Fibroblast of skin of left biceps (primary cell): ENCODE measurements at places on chromosomes 4 and X.

DNA sequence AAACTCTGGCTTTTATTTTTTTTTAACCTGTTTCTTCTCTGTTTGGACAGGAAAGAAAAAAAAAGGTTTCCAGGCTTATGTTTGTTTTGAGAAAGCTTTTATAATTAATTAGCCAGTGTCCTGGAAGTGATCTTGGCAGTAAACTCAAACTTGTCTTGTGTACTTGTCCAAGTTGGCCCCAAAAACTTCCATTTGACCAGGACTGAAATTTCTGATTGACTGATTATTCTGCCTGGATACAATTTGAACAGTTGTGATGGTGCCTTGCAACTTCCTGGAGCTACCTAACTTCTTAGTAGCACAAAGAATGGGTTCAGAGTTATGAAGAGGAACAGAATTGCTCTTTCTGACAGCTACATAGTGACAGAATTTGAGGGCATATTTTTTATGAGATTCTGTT lies 62.0 kb downstream of the SLC4A4 start:
- DNase-seq, result no peak

- DNase-seq, result no peak
These were observed 31.6 kb upstream of the CT47C1 start for GRCh38 chrX:119041175-119041574.

DNA sequence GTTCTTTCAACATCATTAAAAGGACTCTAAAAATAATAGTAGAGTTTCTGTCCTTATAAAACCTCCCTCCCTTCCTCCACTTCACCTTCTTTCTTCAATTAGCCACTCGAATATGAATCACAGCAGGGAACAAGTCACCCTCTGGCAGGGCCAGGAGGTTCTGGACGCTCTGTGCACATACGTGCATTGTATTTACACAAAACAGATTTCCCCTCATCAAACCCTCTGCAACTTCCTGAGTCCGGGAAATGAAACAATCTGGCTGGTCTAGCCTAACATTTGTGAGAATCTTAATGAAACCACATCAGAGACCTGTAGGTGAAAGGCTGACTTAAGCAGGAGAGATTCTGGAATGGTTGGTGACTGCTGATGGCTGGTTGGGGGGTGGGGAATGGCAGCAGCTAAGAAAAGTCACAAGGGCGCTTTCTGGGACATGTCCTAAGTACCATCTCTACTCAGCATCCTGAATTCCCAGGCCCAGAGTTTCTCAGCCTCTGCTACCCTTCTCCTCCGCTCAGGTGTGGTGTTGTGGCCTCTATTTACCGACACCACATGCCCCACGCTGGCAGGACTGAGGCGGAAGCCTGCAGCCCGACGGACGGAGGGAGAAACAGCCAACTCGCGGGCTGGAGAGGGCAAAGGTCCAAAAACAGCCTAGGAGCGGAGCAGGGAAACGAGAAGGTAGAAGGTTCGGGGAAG lies 1.0 kb downstream of the ZDHHC9 start:
- no peak for DNase-seq

GRCh38 chr4:116058129-116058528 lies 944.7 kb upstream of the NDST4 start:
- DNase-seq, result no peak

- no peak for DNase-seq
These were observed 17.0 kb downstream of the LAMP2 start for GRCh38 chrX:120452131-120452530.

GRCh38 chr4:2068566-2068965 lies 9.4 kb downstream of the NAT8L start:
- no peak for DNase-seq

GRCh38 chr4:17544831-17545234 lies 29.9 kb downstream of the CLRN2 start:
- no peak for DNase-seq

- DNase-seq, result no peak
These were observed 95.7 kb downstream of the RBMX2 start for GRCh38 chrX:130497531-130497930.

GRCh38 chr4:99090481-99091215 lies 2.1 kb upstream of the ADH5 start:
- no peak for DNase-seq

- DNase-seq, result no peak
These were observed 379.6 kb downstream of the IL15 start for GRCh38 chr4:142016031-142016430.

DNA sequence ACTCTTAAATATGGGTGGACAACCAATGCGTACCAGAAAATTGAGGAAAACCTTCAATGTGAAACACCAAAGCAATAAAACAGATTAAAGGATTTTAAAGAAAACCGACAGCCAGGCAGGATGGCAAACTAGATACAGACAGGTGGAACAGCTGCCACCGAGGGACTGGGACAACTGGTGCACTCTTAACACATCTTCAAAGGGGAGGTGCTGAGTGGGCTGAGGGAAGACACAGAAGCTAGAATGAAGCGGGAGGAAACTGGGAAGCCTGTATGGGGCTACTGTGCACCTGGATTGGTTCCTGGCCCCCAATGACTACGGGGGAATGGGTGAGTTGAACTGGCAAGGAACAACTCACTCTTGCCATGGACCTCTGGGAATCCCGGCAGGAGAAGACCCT lies 20.7 kb downstream of the ZNF280C start:
- no peak for DNase-seq

DNA sequence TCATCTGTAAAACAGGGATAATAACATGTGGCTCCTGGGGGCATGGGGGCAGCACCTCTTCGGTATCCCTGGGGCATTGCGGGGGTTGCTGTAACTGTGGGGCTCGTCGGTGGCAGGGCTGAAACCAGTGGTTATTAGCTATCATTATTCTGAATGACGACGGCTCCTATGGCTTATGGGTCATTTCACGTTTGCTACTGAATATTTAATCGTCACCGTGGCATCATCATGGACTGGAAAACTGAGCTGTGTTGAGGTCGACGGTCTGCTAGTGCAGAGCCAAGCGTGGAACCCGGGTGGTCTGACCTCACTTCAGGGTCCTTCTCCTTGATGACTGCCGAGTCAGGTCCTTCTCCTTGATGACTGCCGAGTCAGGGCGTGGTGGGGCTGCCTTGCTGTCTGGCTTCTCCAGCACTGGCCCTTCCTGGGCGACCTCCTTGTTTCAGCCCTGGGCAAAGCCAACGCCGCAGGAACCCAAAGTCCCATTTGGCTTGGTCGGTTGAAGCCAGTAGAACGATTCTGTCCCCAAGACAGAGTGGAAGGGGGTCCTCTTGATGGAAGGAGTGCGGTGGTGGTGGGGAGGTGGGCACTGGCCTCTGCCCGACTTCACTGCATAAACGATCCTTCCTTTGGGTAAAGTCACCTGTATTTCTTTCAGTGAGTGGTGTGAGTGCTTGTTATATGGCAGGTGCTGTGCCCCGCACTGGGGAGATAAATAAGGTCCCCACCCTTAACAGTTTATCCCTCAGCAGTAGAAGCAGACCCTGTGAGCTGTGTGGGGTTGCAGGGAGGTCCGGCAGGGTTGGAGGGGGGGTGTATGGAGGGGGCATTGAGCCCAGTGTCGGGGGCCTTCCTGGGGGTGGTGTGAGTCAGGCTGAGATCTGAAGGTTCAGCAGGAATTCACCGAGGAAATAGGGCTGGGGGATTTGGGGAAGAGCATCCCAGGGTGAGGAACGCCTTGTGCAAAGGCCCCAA lies 40.8 kb downstream of the PSAPL1 start:
- no peak for DNase-seq

GRCh38 chr4:65971686-65972085 lies 301.4 kb upstream of the EPHA5 start:
- no peak for DNase-seq

DNA sequence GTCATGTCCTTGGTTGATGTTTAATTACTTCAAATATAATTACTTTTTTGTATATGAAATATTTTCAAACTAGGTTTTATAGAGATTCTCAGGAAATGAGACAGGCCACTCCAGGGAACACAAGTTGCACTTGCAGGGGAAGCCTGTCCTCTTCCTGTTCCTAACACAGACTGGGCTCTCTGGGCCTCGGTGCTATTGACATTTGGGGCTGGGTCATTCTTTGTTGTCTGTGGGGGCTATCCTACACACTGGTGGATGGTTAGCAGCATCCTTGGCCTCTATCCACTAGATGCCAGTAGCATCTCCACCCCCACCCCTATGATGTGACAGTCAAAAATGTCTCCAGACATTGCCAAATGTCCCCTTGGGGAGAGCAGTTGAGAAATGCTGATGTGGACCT lies 49.3 kb upstream of the MAP3K15 start:
- no peak for DNase-seq

GRCh38 chr4:48958582-48958981 lies 27.5 kb upstream of the CWH43 start:
- no peak for DNase-seq

GRCh38 chrX:30181353-30181752 lies 34.0 kb upstream of the MAGEB2 start:
- no peak for DNase-seq

DNA sequence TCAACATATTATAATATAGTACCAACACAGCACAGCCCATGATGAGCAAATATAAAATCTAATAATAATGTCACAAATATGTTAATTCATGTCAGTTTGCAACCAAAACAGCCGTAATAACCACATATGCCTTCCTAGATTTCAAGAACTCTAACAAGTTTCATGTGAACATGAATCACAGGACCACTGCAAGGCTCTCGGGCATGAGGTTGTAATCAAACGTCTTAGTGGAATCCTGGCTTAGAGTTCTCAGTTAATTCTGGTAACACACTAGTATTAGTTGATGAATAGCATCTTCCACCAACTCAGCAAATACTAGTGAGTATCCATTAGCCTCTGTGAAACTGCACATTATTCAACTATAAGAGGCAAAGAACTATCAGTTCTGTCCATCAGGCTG lies 379.3 kb upstream of the TENM3 start:
- no peak for DNase-seq

DNA sequence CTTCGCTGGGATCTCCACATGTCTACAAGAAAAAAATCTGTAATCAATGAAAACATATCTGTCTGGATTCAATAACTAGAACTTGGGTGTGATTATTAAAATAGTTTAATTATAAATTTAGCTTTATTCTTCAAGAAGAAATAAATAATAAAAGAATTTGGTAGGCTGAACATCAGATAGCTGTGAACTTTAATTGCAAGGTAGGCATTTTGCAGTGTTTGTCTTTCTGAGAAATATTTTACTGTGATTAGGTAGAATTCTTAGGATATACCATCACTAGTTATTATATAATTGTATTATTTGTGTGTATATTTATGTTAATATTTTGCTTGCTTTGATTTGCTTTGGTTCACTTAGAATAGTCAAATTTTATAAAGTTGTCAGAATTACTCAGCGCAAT lies 409.4 kb downstream of the PCDH18 start:
- no peak for DNase-seq

GRCh38 chr4:75995727-75996126 lies 5.0 kb upstream of the SDAD1 start:
- peak; percentile 19 for DNase-seq

DNA sequence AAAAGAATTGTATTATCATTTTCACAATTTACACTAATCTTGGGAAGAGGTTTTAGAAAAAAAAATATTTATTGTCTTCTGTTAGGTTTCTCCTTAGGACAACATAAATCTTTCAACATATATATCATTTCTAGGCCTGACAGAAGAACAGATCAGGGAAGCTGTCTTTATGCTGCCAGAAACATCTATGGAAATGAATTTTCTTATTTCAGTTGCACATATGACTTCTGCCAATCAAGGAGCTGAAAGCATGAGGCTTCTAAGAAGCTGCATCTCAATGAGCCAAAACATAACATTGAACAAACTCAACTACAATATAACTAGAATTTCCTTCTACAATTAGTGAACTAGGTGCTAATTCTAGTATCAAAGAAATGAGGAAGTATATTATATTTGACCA lies 258.4 kb downstream of the MAPK10 start:
- DNase-seq, result no peak

GRCh38 chr4:182968917-182969650 lies 51.9 kb upstream of the DCTD start:
- DNase-seq, result no peak

DNA sequence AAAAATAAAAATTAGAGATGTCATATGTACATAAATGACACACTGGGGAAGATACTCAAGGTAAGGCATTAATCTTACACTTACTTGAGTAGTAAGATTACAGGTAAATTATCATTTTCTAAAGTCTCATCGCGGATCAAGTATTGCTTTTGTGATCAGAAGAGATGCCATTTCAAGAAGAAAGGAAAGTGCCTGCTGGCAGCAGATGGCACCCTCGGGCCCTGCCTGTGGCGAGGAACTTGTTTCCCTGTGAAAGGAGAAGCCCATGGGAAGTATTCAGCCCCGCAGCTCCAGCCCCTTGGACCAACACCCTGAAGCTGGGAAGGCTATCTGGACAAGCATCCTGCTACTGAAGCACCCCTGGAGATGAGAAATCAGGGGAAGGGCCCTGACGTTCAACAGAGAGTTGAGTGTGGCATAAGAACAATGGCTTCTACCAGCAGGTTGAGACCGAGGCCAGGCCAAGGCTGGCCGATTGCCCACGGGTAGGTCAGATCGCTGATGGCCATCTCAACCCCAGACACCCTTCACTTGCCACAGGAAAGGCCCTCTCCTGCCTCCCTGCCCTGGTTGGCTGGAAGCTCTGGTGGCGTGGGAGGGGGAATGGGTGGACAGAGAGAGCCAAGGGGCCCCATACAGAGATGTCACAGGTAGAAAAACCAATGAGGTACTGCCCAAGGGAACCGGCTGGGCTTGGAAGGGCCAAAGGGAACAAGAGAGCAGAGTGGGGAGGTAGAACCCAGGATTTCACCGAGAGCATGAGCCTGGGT lies 18.8 kb upstream of the MXD4 start:
- no peak for DNase-seq

- DNase-seq, result no peak
These were observed 78.7 kb upstream of the DCLK2 start for GRCh38 chr4:149999485-150000074.

GRCh38 chr4:184540307-184540706 lies 66.0 kb upstream of the IRF2 start:
- no peak for DNase-seq

DNA sequence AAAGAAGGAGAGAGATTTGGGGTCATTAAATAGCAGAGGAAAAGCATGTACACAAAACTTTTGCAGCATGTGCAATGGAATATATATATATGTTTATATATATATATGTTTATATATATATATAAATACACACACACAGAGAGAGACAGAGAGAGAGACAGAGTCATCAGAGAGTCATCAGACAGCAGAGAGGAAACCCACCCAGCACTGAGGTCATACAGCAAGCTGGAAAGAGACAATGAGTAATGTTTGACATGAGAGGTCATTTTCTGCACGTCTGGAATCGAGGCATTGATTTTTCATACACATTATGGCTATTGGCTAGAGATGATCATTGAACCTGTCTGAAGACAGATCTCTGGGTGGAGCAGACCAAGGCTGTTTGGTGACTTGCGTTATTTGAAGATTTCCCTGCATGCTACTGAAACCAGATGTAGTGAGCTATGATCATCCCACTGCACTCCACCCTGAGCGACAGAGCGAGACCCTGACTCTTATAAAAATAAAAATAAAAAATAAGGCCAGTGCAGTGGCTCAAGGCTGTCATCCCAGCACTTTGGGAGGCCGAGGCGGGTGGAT lies 48.8 kb upstream of the SHOX start:
- DNase-seq, result no peak

- no peak for DNase-seq
These were observed 7.8 kb downstream of the CXXC4 start for GRCh38 chr4:104486716-104487504.
